Stimulated activated CD4-positive, alpha-beta T cell treated with anti-CD3 and anti-CD28 coated beads, Interleukin-2, amount 100 ng/mL, for 24 hours (primary cell): ENCODE measurements at places on chromosomes 4 and X.
A peak's percentile ranks its signal among the peaks of the same experiment; 100 is the strongest.

GRCh38 chr4:40763228-40763716 is 13.5 kb downstream of the NSUN7 start:
- peak; percentile 31 for DNase-seq

GRCh38 chrX:22430701-22431100 is 158.0 kb downstream of the CBLL2 start:
- no peak for DNase-seq

GRCh38 chr4:110003401-110004187 is 90.9 kb downstream of the EGF start:
- no peak for DNase-seq

DNA sequence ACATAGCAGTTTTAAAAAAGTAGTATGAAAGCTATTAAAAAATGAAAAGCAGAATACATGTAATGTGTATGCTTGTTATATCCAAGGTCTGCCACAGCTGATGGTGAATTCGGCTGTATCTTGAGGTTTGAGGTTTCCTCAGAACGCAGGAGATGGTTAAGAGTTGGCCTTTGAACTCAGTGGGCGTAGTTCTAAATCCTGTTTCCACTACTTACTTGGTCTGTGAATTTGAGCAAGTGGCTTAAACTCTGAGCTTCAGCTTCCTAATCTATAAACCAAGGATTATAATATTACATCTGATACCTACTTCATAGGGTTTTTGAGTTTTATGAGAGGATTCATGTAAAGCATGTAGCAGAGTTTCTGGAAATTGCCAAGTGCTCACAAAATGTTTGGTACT is 125.2 kb downstream of the STIM2 start:
- no peak for DNase-seq

DNA sequence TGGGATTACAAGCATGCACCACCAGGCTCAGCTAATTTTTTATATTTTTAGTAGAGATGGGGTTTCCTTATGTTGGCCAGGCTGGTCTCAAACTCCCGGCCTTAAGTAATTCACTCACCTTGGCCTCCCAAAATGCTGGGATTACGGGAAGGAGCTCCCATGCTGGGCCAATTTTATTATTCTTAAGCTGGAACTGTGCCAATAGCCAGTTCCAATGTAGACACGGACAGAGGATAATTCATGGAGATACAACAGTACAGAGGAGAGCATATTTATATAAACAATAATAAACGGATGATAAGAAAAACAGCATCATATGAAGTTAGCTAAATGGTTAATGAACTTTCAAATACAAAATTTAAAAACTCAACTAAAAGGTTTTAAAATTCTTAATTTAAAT is 87.8 kb downstream of the PPA2 start:
- DNase-seq = no peak

DNA sequence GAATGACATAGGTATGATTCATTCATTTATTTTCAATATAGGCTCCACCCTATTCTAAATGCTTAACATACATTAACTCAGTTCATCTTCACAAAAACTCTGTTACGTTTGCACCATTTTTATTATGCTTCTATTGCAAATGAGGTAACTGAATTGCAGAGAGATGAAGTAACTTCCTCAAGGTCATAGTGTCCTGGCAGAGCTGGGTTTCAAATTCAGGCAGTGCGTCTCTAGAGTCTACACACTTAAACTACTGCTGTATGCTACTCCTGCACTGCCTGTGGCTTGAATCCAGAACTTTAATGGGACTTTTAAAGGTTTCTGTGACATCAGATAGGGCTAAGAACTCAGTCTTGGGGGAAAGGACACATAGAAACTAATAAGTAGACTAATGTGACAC is 413.4 kb downstream of the UBE2NL start:
- DNase-seq = no peak

DNA sequence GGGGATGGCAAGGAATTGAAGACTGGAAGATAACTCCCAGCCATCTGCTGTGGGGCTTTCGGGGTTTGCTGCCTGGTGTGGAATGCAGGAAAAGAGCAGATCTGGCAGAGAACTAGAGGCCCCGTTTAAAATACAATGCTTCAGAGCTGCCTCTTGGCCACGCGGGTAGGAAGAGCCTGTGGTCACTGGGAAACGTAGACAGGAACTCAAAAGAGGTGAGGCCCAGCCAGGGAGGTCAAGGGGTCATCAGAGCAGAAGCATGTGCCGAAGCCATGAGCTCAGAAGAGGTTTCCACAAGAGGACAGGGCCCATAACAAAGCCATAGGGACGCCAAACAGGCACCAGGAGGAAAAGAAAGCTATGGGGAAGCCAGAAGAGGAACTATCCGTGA is 14.5 kb upstream of the STS start:
- DNase-seq = no peak

GRCh38 chrX:150569155-150569477 is 695 bp downstream of the MTM1 start:
- peak; percentile 34 for DNase-seq

GRCh38 chrX:31858915-31859314 is 787.1 kb upstream of the FTHL17 start:
- DNase-seq = no peak

- DNase-seq = peak; percentile 77
Observed at GRCh38 chrX:69538321-69538876, 34.3 kb downstream of the NALF2 start.

DNA sequence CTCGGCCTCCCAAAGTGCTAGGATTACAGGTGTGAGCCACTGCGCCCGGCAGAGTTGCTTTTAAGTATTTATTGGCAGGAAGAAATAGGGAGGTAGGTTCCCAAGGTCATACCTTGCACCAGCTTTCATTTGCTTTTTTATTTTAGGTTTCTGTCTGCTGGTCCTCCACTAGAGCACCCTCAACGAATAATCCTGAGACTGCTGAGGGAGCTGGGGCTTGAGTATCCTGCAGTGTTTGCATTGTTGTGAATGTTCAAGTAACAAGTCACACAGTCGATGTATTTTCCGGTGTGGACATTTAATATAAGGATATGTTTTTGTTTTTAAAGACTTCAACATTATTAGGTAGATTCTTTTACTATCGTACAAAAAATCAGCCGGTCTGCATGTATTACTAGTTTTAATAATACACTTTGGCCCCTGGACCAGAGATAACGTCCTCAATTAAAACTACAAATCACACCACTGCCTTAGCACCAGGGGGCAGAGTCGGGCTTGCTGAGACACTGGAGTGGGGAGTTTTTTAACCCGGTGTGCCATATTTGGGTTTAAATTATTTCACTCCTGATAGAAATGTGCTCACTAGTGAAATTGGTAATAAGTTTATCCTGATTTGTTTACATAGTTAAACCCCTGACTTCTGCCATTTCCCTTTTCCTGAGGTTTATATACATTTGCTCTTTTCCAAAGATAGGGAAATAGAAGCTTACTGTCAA is 11.6 kb downstream of the SMIM20 start:
- DNase-seq = peak; percentile 40

DNA sequence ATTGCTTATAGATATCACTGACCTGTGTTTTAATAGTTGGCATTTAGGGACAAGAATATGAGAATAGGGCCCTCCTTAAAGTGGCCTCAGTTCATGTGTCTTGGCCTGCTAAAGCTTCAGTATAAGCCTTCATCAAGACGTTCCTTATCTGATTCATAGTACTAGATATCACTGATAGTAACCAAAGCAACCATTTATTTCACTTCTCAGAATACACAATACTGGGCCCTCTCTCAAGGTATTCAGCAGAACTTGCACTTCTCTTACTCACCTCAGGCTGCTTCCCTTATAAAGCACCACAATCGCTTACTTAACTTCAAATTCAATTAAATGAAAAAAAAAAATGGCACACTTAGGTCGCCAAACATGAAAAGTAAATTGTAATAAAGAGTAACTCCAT is 259.4 kb upstream of the PCDH7 start:
- no peak for DNase-seq

GRCh38 chrX:85012098-85012497 is 8.4 kb downstream of the APOOL start:
- no peak for DNase-seq

GRCh38 chr4:98195005-98195404 is 51.7 kb upstream of the STPG2 start:
- DNase-seq = no peak

- no peak for DNase-seq
Observed at GRCh38 chr4:123503698-123504363, 107.2 kb downstream of the SPRY1 start.

DNA sequence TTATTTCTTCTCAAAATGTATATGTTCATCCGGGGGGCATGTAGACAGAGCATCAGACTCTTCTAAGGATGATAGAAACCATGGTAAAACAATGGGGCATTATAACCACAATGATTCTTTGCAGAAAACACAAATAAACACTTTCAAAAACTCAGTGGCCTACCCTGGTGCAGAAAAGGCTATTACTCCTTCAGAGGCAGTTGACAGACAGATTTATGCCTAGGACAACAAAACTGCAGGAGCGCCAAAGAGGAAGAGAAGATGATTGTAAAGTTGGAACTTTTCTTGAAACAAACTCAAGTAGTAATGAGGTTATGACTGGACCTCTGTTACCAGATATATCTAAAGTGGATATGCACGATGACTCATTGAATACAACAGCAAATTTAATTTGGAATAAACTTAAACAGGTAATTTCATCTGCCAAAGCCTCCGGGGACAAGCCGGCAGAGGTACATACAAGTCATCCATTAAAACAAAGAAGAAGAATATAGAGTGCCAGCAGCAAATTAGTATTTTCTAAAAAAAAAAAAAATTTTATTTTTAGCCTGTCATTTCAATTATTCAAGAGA is 1068.4 kb upstream of the INTU start:
- DNase-seq = no peak

- no peak for DNase-seq
Observed at GRCh38 chr4:2849267-2850152, 5.9 kb downstream of the ADD1 start.

DNA sequence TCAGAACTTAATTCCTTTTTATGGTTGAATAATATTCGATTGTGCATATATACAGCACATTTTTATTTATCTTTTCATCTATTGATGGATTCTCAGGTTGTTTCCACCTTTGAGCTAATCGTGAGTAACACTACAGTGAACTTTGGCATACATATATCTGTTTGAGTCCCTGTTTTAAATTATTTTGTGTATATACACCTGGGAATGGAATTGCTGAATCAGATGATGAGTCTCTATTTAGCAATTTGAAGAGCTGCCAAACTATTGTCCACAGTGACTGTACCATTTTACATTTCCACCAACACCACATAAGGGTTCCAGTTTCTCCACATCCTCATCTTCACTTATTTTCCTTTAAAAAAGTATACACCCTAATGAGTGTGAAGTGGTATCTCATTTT is 166.2 kb upstream of the FGF13 start:
- DNase-seq = no peak

- no peak for DNase-seq
Observed at GRCh38 chrX:21678048-21678612, 20.0 kb upstream of the KLHL34 start.

- DNase-seq = no peak
Observed at GRCh38 chrX:35841872-35842271, 43.7 kb downstream of the MAGEB16 start.

DNA sequence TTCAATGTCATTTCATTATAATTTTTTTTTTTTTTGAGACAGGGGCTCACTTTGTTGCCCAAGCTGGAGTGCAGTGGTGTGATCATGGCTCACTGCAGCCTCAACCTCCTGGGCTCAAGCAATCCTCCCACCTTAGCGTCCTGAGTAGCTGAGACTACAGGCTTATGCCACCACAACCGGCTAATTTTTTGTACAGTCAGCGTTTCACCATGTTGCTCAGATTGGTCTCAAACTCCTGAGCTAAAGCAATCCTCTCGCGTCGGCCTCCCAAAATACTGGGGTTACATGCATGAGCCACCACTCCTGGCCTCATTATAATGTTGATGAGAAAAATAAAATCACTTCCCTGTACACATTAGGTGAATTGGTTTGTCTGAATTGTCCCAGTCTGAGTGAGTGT is 16.9 kb downstream of the TAF7L start:
- no peak for DNase-seq

- DNase-seq = no peak
Observed at GRCh38 chr4:156934259-156934635, 37.4 kb downstream of the PDGFC start.

GRCh38 chrX:101484135-101484534 is 1.1 kb upstream of the ARMCX4 start:
- no peak for DNase-seq

DNA sequence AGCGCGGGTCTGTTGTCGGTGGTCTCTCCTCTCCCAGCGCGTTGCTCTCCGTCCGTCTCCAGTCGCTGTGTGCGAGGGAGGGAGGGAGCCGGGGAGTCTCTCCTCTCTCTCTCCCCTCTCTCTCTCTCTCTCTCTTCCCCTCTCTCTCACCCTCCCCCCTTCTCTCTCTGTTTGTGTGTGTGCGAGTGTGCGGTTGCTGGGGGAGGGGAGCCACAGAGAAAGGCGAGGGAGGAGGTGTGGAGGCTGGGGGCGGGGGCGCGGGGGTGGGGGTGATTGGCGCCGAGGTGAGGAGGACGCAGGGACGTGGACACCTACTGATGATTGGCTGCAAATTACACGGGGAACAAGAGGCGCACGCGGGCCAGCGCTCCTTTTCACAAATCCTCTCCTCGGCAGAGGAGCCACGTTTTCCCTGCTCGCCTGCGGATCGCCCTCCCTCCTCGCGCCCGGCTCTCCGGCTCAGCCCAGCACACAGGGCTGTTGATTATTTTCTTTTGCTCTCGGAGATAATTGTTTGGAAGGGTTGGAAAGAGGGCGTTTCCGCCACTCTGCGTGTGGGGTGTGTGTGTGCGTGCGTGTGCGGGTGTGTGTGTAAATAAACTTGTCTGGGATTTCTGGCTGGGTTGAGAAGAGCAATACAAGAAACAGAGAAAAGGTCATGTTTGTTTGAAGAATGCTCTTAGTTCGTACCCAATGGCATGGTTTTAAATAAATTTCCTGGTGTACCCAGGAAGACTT is at the start of gene CXXC4:
CXXC4 (minus strand) TSS at position 73 of the 738 bp plus-strand sequence. CDS start 3,092 bp downstream, outside the sequence.
- no peak for DNase-seq

GRCh38 chrX:75131973-75132627 is 24.0 kb downstream of the ABCB7 start:
- no peak for DNase-seq

- DNase-seq = no peak
Observed at GRCh38 chr4:64144994-64145393, 264.3 kb downstream of the TECRL start.

DNA sequence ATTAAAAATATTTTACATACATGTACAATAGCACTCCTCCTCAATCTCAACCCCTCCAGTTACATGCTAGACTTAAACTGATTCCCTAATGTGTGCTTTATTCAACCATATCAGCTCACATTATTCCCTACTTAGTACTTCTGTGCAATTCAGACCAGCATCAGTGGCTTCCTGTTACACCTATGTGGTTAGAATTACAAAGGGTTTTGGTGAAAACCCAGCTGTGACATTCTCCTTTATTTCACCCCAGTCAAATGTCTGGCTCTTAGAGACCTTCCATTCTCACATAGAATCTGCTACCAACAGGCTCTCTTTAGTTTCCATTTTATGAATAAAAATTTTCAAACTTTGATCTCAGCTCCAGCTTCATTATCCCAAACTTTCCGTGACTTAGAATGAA is 85.2 kb upstream of the SLC7A11 start:
- DNase-seq = no peak

GRCh38 chrX:84340968-84341367 is 153.0 kb upstream of the RPS6KA6 start:
- DNase-seq = no peak

- no peak for DNase-seq
Observed at GRCh38 chrX:152893980-152894610, 3.8 kb upstream of the ZNF185 start.
